ENCODE measurements at places on chromosomes 2 and 18.

- DNase-seq = peak; percentile 37
Observed at GRCh38 chr2:228556717-228557116, 375.2 kb upstream of the SPHKAP start.

DNA sequence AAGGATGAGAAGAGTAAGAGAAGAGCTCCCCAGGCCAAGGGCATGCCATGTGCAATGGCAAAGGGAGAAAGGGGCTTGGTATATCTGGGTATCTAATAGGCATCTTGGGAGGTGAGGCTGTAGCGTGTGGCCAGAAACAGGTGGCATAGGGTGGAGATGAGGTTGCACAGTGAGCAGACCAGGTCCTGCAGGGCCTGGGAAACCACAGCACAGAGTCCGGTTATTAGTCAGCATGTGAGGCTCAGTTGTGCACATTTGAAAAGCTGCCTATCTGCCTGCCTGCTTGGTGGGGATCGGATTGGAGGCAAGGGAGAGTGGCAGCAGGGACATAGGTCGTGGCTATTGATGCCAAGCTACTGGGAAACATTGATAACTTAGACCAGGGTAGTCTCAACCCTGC is 190.6 kb downstream of the TPGS2 start:
- DNase-seq = no peak

DNA sequence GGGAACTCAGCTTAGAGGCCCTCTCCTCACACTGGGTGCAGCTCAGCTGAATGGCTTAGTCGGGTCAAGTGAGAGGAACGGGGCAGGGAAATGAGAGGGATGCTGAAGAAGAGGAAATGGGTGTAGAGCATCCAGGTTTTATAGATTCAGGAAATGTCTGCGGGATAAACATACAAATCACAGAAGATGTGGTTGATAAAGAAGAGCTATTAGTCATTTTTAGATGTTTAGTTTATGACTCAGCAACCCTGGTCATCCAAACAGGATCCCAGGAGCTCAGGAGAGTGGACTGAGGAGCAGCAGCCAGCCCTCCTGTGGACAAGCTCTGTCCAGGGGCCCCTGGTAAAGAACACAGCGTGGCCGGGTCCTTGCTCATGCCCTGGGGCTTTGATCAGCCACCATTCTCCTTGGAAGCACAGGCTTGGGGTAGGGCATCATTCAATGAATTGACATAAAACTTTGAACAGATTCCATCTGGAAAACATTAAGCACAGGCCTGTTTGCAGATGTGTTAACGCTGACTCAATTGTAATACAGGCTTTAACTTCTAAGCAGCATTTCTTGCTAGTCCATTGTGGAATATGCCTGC is 83.0 kb downstream of the NPAS2 start:
- peak; percentile 98 for DNase-seq

DNA sequence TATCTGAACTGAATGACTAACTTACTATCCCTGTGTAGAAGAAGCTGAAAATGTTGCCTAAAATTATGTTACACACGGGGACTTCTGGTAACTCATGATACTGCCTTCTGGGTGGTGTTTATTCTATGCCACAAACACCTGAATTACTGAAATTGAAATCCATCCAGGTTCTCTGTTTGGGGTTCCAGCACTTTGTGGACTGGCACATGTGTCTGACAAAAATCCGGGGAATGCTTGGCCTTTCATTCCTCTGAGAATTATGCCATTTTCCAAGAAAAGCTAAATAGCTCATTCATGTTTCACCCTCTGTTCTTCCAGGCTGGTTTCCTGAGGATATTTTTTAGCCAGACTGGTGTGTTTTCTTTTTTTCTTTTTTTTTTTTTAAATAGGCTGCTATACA is 59.5 kb upstream of the POU3F3 start:
- peak; percentile 8 for DNase-seq

GRCh38 chr18:22074282-22075070 is 94.9 kb upstream of the GATA6 start:
- no peak for DNase-seq

DNA sequence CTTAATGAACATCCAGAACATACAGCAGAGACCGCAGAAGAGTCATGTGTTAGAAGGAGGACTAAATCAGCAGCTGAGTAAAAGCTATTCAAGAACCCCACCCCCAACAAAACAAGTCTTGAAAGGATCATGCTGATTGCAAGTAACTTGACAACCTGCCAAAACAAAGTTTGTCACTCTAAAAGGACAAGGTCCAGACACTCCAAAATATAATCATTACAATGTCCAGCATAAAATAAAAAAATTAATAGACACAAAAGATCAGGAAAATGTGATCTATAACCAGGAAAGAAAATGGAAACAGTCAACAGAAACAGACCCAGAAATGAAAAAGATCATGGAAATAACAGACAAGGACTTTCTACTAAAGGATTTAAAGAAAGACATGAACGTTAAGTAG is 28.5 kb downstream of the CCDC88A start:
- DNase-seq = no peak

- DNase-seq = no peak
Observed at GRCh38 chr2:76281156-76281841, 570.6 kb upstream of the GCFC2 start.

DNA sequence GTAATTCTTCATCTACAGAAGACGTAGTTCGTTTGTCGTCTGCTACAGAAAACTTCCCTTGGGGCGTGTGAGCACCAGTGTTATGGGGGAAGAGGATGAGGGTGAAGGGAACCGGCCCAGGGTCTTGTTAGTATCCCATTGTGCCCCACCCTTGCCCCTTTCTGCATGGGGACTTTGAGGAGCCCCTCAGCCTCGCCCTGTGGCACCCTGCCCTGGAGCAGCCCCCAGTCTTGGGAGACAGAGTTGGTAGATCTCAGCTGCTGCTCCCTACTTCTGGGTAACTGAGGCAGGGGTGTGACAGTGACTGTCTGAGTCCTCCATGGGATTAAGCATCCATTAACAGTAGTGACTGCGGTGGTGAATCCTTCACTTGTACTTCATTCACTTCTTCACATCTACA is 50.1 kb downstream of the RNF144A start:
- no peak for DNase-seq

GRCh38 chr2:26986576-26986975 is 16.1 kb downstream of the MAPRE3 start:
- DNase-seq = peak; percentile 15

DNA sequence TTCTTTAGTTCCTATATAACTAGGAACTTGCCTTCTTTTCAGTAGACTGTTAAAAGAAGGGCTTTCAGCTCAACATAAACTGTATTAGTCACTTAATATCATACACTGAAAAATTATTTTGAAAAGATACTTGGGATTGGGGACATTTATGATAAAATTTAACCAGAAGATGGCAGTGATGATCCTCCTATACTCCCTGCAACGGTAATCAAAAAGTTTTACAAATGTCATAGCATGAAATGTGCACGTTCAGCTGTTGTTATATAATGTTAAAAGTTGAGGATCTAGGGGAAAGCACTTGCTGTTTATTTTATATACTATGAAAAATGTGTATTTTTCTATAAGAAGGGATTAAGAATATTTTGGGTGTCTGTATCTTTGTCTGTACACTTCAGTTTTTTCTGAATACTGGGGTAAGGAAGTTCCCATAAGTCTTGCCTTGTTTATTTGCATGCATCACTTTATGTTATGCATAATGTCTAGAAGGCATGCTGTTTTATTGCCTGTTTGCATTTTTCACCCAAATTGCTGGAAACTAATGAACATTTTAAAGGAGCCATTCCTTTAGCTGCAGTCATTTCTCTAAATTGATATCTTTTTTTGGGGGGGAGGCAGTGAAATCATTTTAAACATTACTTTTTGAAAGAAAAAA is 19.0 kb downstream of the DYNC1I2 start:
- DNase-seq = peak; percentile 25

Measured in fibroblast of skin of right quadriceps (primary cell).